ENCODE measurements at places on chromosomes 11 and 22.

GRCh38 chr22:29707010-29707409, 12.8 kb upstream of the CABP7 start:
- no peaks in the 10 kb centered on the region for H3K27me3 ChIP-seq
- H3K4me1 ChIP-seq = peaks cover 5% of the 10 kb centered on the region
- H3K27ac ChIP-seq = no peak overlapping the region
- no peaks in the 10 kb centered on the region for H3K36me3 ChIP-seq
- no peak overlapping the region for H3K4me3 ChIP-seq

GRCh38 chr11:96242191-96242847, 100.7 kb downstream of the MAML2 start:
- peaks cover 49% of the 10 kb centered on the region for H3K4me1 ChIP-seq
- peaks cover 11% of the 10 kb centered on the region for H3K36me3 ChIP-seq
- H3K27me3 ChIP-seq = no peaks in the 10 kb centered on the region
- H3K4me3 ChIP-seq = peak overlapping the region; percentile 34
- peak overlapping the region; percentile 51 for H3K27ac ChIP-seq

- no peak overlapping the region for H3K4me3 ChIP-seq
- H3K4me1 ChIP-seq = no peaks in the 10 kb centered on the region
- no peaks in the 10 kb centered on the region for H3K36me3 ChIP-seq
- H3K27me3 ChIP-seq = peaks cover 11% of the 10 kb centered on the region
These were observed 42.1 kb upstream of the ISX start for GRCh38 chr22:35023692-35024363.

DNA sequence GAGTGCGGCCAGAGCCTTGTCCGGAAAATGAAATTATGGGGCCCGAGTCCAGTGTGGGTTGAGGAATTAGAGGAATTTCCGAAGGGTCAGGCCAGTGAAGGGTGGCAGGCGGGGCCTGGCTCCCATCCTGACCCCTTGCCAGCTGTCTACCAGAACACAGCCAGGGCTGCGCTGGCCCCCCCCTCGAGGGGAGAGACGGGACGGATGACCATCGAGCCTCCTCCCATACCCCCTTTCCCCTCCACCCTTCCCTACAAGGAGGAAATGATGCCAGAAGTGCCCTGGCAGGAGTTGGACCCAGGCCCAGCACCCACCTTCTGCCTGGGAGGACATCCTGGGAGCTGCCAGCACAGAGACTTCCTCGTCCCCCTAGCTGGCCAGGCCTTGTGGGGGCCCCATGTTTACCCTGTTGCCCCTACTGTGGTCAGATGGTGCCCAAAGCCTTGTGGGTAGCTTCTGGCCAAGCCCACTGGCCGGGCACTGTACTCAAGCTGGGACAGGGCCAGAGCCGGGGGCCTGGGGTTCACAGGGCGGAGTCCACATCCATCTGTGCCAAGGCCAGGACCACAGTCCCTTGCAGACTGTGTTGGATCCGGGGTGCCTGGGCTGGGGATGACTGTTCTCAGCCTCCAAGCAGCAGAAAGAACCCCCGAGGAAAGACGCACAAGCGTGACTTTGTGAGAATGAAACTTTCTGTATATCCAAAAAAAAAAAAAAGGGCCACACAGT, 20.8 kb downstream of the ARVCF start:
- H3K27ac ChIP-seq = no peak overlapping the region
- H3K27me3 ChIP-seq = no peaks in the 10 kb centered on the region
- H3K4me1 ChIP-seq = no peaks in the 10 kb centered on the region
- H3K36me3 ChIP-seq = no peaks in the 10 kb centered on the region
- no peak overlapping the region for H3K4me3 ChIP-seq
- no peak for DNase-seq

- peaks cover 22% of the 10 kb centered on the region for H3K36me3 ChIP-seq
- H3K27ac ChIP-seq = peak overlapping the region; percentile 33
- DNase-seq = no peak
- peaks cover 30% of the 10 kb centered on the region for H3K4me1 ChIP-seq
- no peaks in the 10 kb centered on the region for H3K27me3 ChIP-seq
These were observed 7.1 kb downstream of the NLRX1 start for GRCh38 chr11:119175493-119176077.

DNA sequence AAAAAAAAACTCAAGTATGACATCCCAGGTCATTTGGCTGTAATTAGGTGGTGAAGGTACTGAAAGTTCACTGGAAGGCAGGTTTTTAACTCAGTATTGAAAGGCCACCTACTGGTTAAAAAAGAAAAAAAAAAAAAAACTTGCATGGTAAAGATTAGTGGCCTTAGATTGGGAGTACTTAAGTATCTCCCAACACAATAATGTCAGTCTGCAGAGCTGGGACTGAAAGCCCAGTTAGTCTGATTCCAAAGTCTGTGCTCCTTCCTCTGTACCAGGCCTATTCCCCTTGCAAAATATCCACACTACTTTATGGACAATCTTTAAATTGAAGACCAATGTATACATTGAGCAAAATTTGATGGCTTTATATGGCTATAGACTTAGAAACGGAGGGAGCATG, 85.5 kb downstream of the NOX4 start:
- no peaks in the 10 kb centered on the region for H3K4me1 ChIP-seq
- H3K4me3 ChIP-seq = no peak overlapping the region

DNA sequence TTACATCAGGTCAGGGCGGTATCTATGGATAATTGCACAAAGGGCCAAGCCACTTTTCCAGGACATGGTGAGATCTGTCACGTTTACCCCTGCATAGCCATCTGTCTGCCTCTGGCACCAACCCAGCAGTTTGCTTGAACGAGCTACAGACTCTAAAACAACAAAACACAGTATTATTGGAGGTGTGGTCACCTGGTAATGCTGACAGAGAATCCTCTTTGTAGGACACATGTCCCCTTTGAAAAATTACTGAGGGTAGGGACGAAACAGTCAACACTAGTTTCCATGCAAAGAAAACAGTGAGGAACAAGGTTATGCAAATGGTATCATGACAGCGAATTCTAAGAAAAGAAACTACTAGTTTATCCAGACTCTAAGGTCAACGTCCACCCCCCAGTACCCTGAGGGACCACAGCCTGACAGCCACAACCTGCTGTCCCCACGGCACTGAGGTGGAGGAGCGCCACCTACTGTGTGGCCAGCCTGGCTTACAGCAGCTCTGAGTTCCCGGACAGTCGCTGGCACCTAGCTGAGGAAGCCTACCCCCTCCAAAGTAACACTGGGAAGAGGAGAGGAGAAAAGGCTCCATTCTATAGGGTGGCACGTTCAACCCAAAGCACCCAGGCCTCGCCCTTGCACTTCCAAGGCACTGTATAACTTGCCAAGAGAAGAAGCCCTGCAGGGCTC, 117.4 kb upstream of the BID start:
- H3K4me1 ChIP-seq = no peaks in the 10 kb centered on the region
- no peak overlapping the region for H3K27ac ChIP-seq
- H3K27me3 ChIP-seq = no peaks in the 10 kb centered on the region
- H3K4me3 ChIP-seq = no peak overlapping the region
- no peak for DNase-seq

GRCh38 chr11:5983443-5983842, 3.3 kb downstream of the OR52L1 start:
- peaks cover 2% of the 10 kb centered on the region for H3K27me3 ChIP-seq
- no peak for DNase-seq
- H3K27ac ChIP-seq = no peak overlapping the region
- no peaks in the 10 kb centered on the region for H3K36me3 ChIP-seq
- no peak overlapping the region for H3K4me3 ChIP-seq

GRCh38 chr11:124891373-124891861, 6.2 kb downstream of the ROBO4 start:
- H3K4me3 ChIP-seq = no peak overlapping the region
- H3K36me3 ChIP-seq = no peaks in the 10 kb centered on the region
- H3K4me1 ChIP-seq = no peaks in the 10 kb centered on the region
- H3K27me3 ChIP-seq = peaks cover 10% of the 10 kb centered on the region

GRCh38 chr22:34761111-34761510, 304.8 kb upstream of the ISX start:
- H3K4me1 ChIP-seq = no peaks in the 10 kb centered on the region
- DNase-seq = no peak
- H3K27ac ChIP-seq = no peak overlapping the region
- no peaks in the 10 kb centered on the region for H3K27me3 ChIP-seq

DNA sequence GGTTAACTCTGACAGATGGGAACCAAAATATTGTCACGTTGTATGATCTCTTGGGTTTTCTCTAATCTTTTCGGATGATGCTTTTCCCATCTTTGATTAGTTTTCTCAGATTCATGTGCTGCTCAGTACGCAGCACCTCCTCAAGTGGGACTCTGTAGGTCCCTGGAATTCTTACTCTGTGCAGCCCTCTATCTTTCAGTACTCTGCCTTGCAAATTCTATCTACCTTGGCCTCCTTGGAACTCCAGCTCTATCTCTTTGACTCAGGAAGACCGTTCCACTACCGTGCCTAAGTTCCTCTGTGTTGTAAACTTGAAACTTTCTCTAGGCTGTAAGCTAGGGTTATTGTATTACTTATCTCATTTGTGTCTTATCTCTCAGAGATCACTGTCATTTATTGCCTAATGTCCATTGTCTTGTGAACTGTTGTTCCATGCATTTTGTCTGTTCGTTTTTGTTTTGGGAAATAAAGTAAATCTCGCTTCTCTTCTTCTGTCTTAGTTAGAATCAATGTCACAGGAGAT, 20.1 kb upstream of the CHORDC1 start:
- peaks cover 13% of the 10 kb centered on the region for H3K27me3 ChIP-seq
- H3K4me3 ChIP-seq = no peak overlapping the region
- no peak for DNase-seq
- peaks cover 9% of the 10 kb centered on the region for H3K4me1 ChIP-seq
- H3K36me3 ChIP-seq = no peaks in the 10 kb centered on the region
- H3K27ac ChIP-seq = no peak overlapping the region

DNA sequence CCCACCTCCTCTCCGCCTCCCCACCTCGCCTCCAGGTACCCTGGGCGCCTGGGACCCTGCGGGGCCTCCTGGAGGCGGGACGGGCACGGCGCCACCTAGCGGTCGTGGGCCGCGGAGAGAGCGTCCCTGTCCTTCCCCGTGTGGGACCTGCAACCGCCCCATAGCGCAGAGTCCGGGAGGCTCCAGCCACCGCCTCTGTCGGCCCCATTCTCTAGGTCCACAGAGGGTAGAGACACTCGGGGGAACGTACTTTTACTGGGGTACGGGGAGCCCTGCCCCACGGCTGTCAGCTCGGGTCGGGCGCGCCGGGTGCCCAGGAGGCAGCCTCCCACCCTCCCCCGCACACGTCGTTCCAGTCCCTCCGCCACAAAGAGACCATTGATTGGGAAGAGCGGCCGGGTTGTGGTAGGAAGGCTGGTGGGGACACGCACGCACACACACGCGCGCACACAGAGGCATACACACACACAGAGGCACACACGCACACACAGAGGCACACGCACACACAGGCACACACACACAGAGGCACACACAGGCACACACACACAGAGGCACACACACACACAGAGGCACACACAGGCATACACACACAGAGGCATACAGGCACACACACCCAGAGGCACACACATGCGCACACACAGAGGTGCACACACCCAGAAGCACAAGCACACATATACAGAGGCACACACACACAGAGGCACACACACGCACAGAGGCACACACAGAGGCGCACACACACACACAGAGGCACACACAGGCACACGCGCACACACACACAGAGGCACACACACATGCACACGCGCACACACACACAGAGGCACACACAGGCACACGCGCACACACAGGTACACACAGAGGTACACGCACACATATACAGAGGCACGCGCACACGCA, 12.6 kb upstream of the NECTIN1 start:
- H3K4me3 ChIP-seq = no peak overlapping the region
- H3K27me3 ChIP-seq = peaks cover 50% of the 10 kb centered on the region
- no peaks in the 10 kb centered on the region for H3K36me3 ChIP-seq
- H3K27ac ChIP-seq = no peak overlapping the region

DNA sequence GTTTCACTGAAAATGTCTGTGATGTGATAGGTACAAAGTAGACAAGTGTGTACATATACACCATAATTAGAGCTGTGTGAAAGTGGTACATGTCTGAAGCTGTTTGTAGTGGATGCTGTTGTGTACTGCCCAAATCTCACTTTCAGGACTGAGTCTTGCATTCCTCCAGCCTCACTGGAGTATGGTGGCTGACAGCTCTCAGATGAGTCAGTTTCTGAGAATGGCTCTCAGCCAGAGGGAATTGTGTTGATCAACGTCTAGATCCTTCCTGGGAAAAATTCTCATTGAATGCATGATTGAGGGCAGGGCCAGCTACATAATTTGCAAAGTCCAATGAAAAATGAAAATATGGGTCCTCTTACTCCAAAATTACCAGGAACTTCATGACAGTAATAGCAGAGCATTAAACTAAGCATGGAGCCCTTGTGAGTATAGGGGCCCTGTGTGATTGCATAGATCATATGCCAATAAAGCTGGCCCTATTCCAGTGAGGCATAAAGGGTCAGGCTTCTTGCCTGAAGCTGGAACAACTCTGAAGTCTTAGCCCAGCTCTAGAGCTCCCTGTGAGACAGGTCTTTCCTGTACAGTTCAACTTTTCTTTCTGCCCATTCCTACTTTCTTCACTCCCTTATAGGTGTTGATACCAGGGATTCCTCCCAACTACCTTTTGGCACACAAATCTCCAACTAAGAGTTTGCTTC, 10.8 kb upstream of the CYP2R1 start:
- H3K4me1 ChIP-seq = peaks cover 38% of the 10 kb centered on the region
- H3K27ac ChIP-seq = no peak overlapping the region
- H3K27me3 ChIP-seq = no peaks in the 10 kb centered on the region

- H3K36me3 ChIP-seq = no peaks in the 10 kb centered on the region
- H3K27ac ChIP-seq = no peak overlapping the region
- no peaks in the 10 kb centered on the region for H3K4me1 ChIP-seq
- H3K27me3 ChIP-seq = no peaks in the 10 kb centered on the region
- H3K4me3 ChIP-seq = no peak overlapping the region
- DNase-seq = no peak
These were observed 58.0 kb upstream of the FGF3 start for GRCh38 chr11:69877235-69877634.

DNA sequence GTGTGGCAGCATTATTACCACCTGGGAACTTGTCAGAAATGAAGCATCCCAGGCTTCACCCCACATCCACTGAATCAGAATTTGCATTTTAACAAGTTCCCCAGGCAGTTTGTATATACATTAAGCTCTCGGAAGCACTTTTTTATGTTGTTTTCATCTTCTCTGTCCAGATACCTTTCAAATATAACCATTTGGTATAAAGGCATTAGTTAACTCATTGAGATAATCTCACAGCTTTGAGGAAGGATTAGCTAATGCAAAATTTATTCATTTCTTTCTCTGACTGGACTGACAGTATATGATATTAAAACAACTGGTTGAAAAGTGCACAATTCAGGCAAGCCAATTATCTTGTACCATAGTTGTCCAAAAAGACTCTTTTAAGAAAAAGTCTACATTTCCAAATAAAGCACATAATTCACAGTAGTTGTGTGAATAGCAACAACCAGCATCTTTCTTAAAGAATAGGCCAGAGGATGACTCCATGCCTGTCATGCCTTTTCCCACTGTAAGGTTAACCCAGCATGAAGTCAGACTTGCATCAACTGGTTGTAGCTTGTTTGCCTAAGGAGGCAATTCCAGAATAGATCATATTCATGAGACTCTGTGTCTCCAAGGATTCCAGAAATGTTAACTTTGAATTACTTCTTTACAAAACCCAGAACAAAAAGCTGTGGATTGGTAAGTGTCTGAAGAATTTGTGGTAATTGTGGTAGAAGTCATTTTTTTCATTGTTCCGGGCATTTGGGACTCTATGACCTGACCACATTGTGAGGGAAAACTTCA, 254.3 kb upstream of the SESN3 start:
- H3K4me1 ChIP-seq = peaks cover 2% of the 10 kb centered on the region
- no peak overlapping the region for H3K27ac ChIP-seq
- no peak for DNase-seq
- no peaks in the 10 kb centered on the region for H3K27me3 ChIP-seq

All from activated CD4-positive, alpha-beta memory T cell treated with anti-CD3 and anti-CD28 coated beads, Interleukin-2, amount 10 ng/mL, durations not matched to agents 7 days and 5 days (primary cell).